ENCODE measurements at places on chromosomes 16 and 17.
A peak's percentile ranks its signal among the peaks of the same experiment; 100 is the strongest.

GRCh38 chr17:80385046-80385445, 29.9 kb upstream of the ENDOV start:
- no peak for DNase-seq

- peak; percentile 72 for DNase-seq
These were observed 58.0 kb upstream of the GSE1 start for GRCh38 chr16:85554889-85555718.

DNA sequence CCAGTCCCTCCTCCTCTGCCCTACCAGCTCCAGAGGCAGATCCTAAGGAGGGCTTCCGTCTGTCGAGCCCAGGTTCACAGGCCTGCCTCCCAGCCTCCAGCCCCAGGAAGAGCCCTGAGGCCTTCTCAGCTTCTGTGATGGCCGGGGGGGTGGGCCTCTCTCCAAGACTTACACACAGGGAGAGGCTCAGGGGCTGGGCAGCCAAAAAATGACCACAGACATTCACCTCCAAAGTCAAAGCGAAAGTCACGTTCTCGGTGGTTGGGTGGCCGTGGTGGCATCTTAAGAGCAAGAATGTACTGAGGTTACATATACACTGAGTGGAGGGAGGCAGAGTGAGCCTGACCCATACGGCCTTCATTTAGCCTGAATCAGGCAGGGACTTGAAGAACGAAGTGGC, 119.1 kb downstream of the CCDC182 start:
- DNase-seq: no peak

DNA sequence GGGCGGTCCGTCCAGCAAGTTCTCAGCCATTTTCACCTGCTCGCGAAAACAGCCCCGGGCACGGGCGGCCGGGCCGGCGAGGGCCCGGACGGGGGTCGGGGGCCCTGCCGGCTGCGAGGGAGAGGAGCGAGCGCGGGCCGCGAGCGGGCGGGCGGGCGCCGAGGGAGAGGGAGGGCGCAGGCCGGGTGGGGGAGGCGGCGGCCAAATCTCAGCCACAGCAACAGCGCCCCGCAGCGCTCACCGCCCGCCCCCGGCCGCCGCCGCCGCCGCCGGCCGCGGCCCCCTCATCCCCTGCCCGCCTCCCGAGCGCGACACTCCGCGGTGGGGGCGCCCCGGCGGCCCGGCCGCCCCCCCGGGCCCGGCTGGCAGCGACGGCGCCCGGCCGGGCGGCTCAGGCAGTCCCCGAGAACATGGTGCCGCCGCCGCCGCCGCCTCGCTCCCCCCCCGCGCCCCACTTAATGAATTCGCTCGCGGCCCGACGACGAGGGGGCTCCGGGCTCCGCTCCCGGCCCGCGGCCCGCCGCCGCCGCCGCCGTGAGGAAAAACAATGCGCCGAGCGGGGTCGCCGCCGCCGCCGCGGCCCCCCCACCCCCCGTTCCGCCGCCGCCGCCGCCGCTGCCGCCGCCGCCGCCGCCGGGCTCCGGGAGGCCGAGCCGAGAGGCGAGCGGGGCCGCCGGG, 487 bp downstream of the CREBBP start:
- peak; percentile 72 for DNase-seq

DNA sequence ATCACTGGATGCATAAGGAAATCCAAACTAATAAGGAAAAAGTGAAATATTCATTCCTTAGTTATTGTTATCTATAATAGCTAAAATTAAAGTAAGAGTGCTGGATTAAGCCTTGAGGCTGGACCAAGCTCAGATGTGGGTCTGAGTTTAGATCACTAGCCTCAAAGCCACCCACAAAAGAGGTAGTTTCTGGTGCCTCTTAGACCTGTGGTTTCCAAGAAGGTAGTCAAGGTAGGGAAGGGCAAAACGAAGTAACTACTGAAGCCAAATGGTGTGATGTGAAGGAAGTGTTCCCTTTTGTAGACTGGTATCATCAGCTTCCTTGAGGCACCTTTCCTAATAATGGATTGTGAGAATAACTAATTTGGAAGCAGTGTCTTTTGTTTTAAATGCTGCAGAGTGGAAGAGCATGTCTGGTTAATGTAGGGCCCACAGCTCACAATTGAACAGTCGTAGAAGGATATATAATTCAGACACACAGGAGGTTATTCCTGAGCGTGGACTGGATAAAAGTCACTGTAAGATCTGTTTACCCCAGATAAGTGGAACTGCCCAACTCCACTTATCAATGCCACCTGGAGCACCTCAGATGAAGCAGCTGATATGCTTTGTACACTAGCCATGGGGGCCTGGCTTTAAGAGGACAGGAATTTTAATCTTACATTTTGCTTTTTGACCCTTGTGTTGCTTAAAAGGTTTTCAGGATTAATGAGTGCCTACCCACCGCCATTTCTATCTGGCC, 31.7 kb upstream of the LCMT1 start:
- DNase-seq: no peak

GRCh38 chr17:39804839-39805238, 59.3 kb downstream of the IKZF3 start:
- no peak for DNase-seq

DNA sequence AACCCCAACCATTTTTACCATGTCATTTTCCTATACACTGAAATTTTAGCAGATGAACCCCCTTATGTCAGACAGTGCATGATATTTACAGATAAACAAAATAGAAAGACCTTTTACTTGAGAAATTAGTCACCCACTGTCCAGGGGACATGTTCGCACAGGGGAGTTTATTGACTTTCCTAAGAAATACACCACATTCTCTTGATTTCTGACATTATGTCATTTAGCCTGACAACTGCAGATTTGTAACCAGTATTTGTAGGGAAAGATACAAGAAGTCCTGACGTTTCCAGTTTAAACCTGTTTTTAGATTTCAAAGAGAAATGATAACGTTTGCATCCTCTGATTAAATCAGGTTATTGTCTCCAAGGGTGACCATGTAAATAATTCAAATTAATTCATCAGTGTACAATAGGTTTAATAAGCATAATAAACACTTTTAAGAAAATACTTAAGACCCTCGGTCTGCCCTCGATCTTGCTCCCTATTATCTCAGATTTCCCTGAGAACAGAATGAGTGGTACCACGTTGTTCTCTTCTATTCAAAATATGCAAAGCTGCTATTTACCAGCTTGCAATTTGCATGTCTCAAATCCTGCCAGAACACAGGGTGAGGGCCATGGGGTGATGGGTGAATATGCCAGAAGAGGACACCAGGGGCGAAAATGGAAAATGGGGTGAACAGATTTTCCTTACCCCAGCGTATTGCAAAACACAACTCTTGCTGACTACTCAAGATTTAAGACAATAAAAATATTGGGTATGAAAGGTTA, 2.1 kb upstream of the LYRM9 start:
- DNase-seq: no peak

GRCh38 chr16:13621639-13622038, 298.3 kb upstream of the ERCC4 start:
- no peak for DNase-seq

- peak; percentile 28 for DNase-seq
These were observed at the start of gene EVI2A for GRCh38 chr17:31321481-31321880. EVI2A (minus strand) TSS chr17:31321622; CDS start chr17:31319013, 2,609 bp downstream.

GRCh38 chr16:23694644-23695373, 16.1 kb downstream of the PLK1 start:
- DNase-seq: peak; percentile 37

DNA sequence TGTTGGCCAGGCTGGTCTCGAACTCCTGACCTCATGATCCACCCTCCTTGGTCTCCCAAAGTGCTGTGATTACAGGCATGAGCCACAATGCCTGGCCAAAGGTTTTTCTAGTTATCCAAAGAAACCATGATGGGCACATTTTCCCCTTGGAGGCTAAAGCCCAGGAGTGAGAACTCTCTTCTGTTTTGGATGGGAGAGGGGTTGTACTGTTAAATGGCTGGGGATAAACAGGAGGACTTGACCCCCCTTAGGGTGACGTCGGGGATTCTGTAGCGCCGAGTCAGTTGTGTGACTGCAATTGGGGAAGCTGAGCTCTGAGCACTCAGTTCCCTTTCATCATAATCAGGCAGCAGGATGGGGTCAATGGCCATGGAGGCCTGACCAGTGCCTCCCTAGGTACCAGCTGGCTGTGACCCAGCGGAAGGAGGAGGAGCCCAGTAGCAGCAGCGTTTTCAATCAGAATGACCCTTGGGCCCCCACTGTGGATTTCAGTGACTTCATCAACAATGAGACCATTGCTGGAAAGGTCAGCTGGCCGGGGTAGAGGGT, 4.1 kb downstream of the AOC3 start:
- DNase-seq: no peak

DNA sequence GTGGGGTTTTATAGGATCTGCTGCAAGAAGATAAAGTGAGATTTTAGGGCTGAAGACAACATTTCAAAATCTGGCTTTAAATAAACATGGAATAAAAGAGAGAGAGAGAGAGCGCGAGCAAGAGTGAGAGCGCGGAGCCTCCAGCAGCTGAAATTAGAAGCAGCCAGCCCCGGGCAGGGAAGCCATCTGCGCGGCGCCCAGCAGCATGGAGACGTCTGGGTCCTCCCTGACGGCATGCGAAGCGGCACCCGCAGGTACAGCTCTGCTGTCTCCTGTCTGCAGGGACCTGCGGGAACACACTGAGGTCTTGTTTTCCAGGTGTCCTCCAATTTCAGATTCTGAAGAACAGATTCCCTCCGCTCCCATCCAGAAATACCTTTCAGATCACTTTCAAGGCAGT, 7.9 kb upstream of the BAIAP2 start:
- DNase-seq: no peak

GRCh38 chr16:714558-715476, at the start of gene METRN:
METRN (plus strand) TSS chr16:715118; CDS start chr16:715290, 172 bp downstream.
- DNase-seq: peak; percentile 87

- no peak for DNase-seq
These were observed 2.1 kb upstream of the CD2BP2 start for GRCh38 chr16:30357085-30357714.

- DNase-seq: no peak
These were observed 10.5 kb upstream of the METRNL start for GRCh38 chr17:83068641-83069570.

DNA sequence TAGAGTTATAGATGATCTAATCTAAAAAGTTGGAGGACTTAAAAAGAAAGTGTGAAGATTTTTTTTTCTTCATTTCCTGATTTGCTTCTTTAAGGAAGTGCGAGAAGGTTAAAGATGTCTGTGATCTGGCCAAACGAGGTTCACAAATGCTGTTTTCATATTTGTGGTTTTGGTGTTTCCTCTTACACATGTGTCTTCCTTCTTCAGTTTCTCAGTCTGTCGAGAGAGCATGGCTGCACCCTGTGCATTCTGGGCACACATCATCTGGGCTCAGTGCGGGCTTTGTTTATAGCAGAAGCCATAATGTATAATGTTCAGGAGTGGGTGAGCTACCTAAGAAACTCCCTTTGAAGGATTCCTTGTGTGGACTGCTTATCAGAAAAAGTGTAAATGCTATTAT, 260.4 kb upstream of the TBX2 start:
- peak; percentile 32 for DNase-seq

DNA sequence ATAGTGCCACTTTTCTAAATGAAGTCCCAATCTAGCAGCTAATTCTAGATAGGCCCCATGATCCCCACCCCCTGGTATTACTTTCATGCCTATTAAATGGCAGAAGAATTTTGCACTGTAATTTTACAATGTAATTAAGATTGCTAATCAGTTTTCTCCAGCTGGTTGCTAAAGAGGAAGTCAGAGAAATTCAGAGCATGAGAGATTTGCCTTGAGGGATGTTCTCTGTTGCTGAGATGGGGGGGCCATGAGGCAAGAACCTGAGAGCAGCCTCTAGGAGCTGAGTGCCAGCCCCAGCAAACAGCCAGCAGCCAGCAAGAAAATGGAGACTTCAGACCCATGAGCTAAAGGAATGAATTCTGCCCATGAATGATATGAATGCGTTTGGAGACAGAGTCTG, 38.9 kb downstream of the SHCBP1 start:
- no peak for DNase-seq

DNA sequence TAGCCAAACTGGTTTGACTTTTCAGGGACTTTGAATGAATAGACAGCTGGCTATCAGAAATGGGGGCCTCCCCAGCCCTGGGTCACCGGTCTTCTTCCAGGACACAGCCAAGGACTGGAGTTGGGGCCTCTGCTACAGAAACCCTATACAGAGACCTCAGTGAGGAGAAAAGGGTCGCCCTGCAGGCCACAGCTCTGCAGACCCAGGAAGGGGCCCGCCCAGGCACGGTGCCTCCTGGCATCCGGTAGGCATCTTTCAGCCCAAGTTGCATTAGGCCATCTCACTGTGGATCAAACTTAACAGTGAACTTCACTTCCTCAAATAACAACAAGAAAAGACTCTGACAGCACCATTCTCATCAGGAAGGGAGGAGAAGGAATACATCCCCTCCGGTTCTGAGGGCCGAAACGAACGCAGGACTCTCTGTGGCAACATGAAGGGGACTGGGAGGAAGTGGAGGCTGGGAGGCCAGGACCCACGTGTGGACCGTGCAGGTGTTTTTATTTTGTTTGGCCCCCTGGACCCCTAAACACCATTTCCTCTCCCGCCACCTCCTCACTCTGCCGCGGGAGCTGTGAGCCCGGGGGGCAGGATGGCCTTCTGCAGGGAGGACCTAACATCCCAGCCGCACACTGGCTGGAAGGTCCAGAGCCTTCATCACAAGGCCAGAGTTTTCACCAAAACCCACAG, 7.2 kb downstream of the SLC38A10 start:
- no peak for DNase-seq

- DNase-seq: no peak
These were observed 126.9 kb downstream of the MRM1 start for GRCh38 chr17:36728030-36728991.

DNA sequence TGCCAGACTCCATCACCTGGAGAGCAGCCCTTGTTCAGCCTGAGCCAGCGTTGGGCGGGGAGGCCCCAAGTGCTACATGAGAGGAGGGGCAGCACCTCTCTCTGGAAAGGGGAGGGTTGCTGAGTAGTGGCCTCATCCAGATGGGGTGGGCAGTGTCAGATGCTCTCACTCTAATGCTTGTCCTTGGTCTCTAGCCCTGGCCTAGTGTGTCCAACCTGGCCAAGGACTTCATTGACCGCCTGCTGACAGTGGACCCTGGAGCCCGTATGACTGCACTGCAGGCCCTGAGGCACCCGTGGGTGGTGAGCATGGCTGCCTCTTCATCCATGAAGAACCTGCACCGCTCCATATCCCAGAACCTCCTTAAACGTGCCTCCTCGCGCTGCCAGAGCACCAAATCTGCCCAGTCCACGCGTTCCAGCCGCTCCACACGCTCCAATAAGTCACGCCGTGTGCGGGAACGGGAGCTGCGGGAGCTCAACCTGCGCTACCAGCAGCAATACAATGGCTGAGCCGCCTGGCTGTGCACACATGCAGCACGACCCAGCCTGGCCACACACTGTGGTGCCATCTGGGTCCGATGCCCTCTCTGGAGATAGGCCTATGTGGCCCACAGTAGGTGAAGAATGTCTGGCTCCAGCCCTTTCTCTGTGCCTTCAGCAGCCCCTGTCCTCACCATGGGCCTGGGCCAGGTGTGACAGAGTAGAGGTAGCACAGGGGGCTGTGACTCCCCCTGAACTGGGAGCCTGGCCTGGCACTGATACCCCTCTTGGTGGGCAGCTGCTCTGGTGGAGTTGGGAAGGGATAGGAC, 4.3 kb downstream of the CTRL start:
- DNase-seq: no peak

- DNase-seq: no peak
These were observed 30.3 kb downstream of the RAD51C start for GRCh38 chr17:58722696-58723095.
